Bronchial epithelial cell (primary cell): ENCODE measurements at places on chromosomes 5 and 9. TPM values are rescaled to one million over a fixed set of nuclear protein-coding genes. Genes with fewer than 3 reads are reported as not detected.

DNA sequence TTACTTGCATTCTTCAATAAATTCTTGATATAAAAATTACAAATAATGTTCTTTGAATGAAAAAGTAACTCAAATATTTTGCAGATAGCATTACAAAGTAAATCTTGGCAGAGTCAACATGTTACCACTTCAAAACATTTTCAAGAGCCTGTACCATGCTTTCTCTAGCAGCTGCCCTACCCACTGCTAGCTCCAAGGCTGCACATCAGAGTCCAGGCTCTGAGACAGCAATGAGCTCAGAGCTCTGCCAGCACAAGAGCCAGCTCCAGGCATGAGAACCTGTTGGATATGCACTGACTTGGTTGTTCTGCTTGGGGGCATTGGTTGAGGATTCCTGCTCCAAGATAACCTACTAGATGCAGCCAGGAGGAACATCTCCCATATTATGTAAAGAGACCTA lies 211.3 kb upstream of the HAPLN1 start:
- DNase-seq: no peak

GRCh38 chr5:114316167-114316566 lies 45.7 kb upstream of the KCNN2 start:
- DNase-seq: no peak

GRCh38 chr9:77865385-77866047 lies 166.1 kb downstream of the GNAQ start:
- DNase-seq: no peak

DNA sequence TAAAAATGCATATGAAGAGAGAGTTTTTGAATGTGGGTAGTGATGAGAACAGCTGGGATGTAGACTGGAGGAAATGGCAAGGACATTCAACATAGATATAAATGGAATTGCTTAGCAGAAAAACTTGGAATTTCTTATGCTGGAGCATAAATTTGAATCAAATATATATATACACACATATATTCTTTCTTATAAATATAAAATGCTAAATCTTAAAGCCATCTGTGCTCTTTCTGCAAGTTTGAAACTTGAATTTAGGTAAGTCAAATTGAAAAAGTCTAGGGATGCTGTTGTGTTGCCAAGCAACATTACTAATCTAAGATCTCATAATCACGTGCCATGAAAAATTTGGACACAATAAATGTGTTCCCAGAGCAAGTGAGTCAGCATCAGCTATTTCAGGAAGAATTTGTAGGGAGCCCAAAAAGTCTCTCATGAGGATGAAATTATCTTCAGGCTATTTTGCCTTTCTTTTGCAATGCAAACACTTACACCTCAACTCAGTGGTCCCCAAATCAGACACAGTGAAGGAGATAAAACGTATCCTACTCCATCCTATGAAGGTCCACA lies 58.4 kb upstream of the ALDH1A1 start:
- DNase-seq: no peak

DNA sequence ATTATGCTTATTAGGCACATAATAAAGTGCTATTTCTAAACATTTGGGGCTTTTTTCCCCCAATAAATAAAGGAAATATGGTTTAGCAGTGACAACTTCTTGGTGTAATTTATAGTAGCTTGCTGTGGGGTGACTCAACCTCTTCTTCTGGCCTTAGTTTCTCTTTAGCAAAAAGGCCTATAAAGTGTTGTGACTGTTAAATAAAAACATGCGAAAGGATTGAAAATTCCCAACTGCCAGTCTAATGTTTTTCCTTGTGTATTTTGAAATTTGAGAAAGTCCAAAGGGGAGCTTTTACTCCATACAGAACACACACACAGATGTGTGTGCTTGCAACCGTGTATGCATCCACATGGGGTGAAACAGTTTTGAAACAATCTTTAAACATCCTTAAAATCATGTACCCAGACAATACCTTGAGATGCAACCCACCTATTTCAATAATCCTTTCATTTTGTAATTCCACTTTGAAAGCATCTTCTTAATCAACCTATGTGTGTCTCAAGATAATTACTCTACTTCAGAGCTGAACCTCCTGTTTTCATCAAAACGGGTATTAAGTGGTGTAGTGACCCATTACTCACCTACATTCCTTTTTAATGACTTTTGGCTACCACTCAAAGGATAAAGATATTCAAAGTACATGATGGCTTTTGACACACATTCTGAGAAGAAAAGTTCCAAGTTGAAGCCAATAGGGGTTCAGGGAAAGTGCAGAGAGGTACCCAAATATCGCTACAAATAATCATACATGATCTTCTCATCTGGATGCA lies 123.8 kb downstream of the DROSHA start:
- DNase-seq: peak; percentile 90

Gene PCDHA8
- total RNA-seq: 0.13 TPM in 1 of 2 replicates, not detected in the other

Gene CACFD1
- total RNA-seq: 5.5 and 9.2 TPM in 2 replicates
